ENCODE measurements at places on chromosomes 11 and 22.

DNA sequence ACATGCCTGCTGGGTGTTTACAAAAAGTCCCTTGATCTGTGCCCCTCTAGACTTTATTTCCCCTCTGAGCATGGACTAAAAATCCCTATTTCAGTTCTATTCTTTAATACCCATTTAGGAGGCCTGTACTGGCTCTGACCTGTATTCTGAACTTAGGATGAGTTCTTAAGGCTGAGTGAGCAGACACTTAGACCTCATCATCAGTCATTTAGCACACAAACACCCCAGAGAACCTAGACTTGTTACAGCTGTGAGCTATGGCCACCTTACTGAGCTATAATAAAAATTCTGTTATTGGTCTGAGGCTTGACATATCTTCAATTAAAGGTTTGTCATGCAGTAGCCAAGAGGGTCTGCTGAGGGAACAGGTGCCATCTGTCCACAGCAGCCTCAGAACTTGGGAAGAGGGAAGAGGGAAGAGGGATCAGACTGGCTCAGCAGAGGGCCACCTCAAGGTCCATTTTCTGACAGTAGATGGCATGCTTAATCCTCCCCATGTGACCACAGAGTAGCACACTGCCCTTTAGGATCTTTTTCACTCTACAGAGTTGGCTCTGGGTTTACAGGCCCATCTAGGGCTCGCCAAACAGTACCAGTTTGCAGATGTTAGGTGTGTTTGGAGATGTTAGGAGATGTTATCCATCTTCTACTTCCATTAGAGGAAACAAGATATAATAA is 30.2 kb upstream of the RRM1 start:
- no peak for DNase-seq

DNA sequence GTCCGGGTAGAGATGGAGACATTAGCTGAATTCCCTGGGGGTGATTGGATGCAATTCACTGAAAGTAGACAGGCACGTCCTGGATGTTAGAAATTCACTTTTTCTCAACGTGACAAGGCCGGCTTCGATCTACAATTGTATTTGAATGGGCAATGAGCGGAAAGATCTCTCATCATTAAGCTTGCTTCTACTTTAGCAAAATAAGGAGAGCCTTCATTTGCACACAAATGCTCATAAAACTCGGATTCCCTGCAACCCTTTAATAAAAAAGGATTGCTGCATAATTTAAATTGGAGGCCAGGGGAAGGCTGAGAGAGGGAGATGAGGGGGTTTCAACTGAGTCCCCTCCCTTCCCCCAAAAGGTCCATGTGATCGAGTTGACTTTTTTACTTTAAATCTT is 10.6 kb upstream of the PAX6 start:
- no peak for DNase-seq

GRCh38 chr11:17568944-17569343 is 21.9 kb downstream of the OTOG start:
- no peak for DNase-seq

- DNase-seq, result no peak
Measured at GRCh38 chr22:46777609-46777970, 15.1 kb downstream of the TBC1D22A start.

GRCh38 chr11:126963115-126963514 is 37.5 kb downstream of the KIRREL3 start:
- DNase-seq, result no peak

DNA sequence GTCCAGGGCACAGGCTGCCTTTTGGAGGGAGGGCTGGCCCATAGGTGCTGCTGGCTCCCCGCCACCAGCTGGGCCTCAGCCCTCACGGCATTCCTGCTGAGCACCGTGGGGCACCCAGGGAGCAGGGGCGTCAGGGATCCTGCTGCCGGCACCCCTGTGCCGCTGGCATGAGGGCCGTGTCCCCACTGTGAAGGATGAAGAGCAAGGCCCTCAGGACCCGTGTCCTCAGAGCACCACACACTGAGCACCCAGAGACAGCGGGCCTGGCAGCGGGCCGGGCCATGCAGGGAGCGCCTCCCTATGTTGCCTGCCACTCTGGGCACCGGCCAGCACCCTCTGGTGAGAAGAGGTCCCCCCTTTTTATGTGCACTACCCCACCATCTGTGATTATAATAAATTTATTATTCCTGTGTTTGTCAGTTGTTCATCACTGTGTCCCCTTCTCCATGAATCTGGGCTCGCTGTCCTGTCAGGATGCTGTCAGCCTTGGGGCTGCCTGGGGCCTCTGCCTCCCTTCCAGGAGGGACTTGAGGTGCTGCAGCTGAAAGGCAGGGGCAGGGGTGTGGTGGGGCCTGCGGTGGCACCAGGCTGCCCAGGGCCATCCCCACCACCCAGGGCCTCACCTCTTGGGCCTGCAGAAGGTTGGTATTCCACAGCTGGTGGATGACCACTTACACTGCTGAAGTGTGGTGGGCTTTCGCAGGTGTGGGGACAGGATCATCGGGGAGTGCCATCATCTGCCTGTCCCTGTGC is 80.0 kb downstream of the MED15 start:
- DNase-seq, result no peak

- DNase-seq, result no peak
Measured at GRCh38 chr11:132888226-132888625, 644.1 kb downstream of the OPCML start.

- DNase-seq, result no peak
Measured at GRCh38 chr11:20080032-20080685, 80.1 kb downstream of the DBX1 start.

DNA sequence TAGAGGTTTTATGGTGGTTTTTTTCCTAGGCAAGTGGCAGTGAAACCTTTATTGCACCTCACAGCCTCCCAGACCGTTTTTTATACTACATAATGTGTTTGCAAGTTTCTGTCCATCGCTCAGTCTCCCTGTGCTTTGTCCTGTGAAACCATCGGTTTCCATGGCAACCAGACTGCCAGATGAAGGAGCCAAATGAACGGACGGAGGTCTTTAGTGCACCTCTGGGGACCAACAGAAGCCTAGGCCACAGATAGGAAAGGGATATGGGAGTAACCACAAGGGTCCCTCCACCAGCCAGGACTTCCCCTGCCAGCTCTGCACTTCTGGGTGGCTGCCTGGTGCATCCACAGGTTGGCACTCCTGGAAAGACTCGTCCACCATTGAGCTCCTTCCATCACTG is 165.0 kb downstream of the CHST1 start:
- DNase-seq, result no peak

DNA sequence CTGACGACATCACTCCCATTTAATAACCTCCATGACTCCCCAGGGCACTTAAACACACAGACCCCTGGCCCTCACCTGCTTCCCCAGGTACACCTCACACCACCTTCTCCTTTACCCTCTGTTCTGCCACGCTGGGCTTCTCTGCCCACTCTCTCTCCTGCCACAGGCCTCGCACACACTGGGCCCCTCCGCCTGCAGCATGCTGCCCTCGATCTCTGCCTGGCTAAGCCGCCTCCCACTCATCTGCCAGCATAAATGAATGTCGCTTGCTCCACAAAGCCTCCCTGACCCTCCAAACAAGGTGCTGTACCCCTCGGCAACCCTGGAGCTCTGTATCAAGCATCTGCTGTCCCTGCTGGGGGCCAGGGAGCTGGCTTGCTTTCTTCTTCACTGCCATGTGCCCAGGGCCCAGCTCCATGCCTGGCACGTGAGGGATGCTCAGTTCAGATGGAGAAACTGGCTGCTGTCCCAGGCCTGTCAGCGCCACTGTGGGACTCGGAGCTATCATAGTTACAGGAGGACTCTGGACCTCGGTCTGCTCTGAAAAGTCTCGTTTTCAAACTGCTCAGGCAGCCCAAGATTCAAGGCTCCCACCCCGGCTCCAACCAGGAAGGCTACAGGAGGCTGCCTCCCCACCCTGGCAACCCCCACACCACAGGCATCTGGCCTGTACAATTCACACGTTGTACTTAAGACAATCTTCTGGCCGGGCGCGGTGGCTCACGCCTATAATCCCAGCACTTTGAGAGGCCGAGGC is 11.9 kb downstream of the TTLL1 start:
- no peak for DNase-seq

DNA sequence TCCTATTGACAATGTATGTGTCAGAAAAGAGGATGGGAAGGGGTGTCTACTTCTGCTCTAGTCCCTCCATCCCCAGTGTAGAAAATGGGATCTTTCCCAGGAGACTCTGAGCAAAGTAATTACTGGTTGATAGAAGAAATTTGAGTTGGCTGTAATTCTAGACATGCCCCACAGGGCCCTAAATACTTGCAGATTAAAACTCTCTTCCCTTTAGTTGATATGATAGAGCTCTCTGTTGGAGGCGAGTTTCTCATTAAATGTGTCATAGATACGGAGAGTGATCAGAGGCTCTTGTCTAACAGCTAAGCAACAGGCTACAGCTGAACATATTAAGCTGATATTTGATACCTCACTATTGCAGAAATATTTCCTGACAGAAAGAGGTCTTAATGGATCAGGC is 32.9 kb downstream of the OR52E1 start:
- DNase-seq, result no peak

DNA sequence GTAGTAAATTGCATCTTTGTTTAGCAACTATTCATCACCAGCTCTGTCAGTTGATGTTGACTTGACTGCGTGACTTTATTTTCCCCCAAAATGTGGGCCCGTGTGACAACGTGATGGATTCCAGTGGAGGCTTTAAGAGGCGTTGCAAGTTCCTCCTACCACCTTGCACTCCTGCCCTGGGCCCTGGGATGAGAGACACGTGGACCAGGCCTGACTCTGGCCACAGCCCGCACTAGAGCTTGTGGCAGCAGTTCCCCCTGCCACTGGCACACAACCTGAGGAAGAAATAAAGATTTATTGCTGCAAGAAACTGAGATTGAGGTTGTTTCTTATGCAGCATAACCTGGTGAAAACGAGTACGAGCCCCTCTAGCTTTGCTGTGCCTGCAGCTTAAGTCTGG is 31.9 kb downstream of the RASD2 start:
- DNase-seq, result no peak

DNA sequence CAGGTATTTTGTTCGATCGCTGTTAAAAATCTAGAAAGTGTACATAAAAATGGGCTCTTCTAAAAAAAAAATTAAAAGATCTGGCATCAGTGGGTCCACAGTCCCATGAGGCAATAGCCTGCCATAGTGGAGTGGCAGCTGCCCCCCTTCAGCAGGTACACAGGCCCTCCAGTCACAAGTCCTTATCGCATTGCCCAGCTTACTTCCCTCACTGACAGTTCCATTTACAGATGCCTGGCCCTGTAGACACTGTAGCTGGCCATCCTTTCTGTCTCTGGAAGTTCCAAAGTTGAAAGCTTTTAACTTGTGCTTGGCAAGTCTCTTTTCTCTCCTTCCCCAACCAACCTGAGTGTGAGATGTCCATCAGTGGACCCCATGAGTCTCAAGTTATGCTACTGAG is 11.4 kb downstream of the ZNRF3 start:
- no peak for DNase-seq

DNA sequence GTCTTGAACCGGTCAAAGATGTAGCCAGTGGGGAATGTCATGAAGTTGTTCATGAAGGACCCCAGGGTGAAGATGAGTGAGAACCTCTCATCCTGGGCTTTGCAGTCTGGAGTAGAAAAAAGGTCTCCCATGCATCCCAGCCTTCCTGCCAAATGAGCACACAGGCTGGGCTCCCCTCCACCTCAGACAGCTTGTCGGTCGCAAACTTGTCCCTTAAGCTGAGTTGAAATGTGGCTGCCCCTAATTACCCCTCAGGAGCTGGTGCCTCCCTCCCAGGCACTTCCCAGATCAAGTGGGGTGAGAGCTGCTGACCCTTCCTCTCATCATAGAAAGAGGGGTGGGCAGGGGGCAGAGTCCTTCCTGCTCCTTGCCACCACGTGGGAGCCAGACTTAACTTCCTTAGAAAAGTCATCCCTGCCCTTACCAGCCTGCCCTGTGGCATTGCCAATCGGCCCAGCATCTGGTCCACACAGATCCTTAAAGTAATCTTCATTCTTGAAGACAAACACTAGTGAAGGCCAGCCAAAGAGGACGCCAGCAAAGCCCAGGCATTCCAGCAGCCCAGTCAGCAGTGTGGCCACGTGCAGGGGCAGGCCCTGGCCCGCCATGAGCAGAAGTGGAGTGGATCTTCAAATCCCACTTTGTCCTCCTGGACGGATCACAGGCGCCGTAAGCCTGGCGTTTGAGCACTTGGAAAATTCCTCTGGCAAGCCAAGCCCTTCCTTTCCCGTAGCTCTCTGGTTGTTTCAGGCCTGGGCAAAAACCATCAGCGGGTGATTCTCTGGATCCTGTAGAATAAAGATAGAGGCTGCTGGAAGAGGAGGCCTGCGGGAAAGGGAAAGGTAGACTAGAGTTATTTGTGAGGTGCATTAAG is 1.1 kb downstream of the SLC43A3 start:
- DNase-seq, result no peak
